Natural killer cell treated with Interleukin-12 subunit alpha and Interleukin-12 subunit beta and Interleukin-15 and Interleukin-18, amount 100 ng/mL, for 72 hours (primary cell): ENCODE measurements at places on chromosomes 5 and 9. TPM values are rescaled to one million over a fixed set of nuclear protein-coding genes. Genes with fewer than 3 reads are reported as not detected.
A peak's percentile ranks its signal among the peaks of the same experiment; 100 is the strongest.

GRCh38 chr5:62059960-62060359 lies 246.0 kb upstream of the KIF2A start:
- H3K27me3 ChIP-seq, result no peaks in the 10 kb centered on the region
- H3K4me1 ChIP-seq, result no peaks in the 10 kb centered on the region
- no peak for DNase-seq
- no peak overlapping the region for H3K4me3 ChIP-seq

DNA sequence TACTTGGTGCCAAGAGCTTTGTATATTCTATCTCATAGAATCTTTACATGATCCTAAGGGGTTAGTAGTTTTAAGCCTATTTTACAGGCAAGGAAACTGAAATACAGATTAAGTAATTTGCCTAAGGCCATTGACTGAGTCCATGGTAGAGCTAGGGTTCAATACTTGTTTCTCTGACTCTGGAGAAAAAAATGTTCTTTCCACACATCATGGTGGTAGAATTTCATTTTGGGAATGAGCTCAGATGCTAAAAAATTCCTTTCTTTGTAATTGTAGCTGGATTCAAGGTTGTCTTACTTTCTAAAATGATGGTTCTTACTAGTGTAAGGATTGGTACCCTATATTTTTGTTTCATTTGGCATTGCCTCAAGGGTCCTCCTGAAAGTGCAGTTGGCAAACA lies 86.0 kb downstream of the ANKRD55 start:
- H3K27ac ChIP-seq, result no peak overlapping the region
- H3K4me1 ChIP-seq, result peaks cover 8% of the 10 kb centered on the region
- H3K36me3 ChIP-seq, result no peaks in the 10 kb centered on the region
- H3K27me3 ChIP-seq, result peaks cover 7% of the 10 kb centered on the region
- no peak overlapping the region for H3K4me3 ChIP-seq
- DNase-seq, result no peak

- no peaks in the 10 kb centered on the region for H3K4me1 ChIP-seq
- H3K4me3 ChIP-seq, result no peak overlapping the region
- no peak for DNase-seq
- H3K27ac ChIP-seq, result no peak overlapping the region
- no peaks in the 10 kb centered on the region for H3K27me3 ChIP-seq
- peaks cover 4% of the 10 kb centered on the region for H3K36me3 ChIP-seq
Observed at GRCh38 chr5:19584131-19584530, 403.9 kb downstream of the CDH18 start.

- no peaks in the 10 kb centered on the region for H3K4me1 ChIP-seq
- no peaks in the 10 kb centered on the region for H3K36me3 ChIP-seq
- no peak for DNase-seq
- H3K27me3 ChIP-seq, result no peaks in the 10 kb centered on the region
- H3K4me3 ChIP-seq, result no peak overlapping the region
Observed at GRCh38 chr5:36683821-36684434, 77.5 kb downstream of the SLC1A3 start.

- no peak overlapping the region for H3K4me3 ChIP-seq
- H3K27ac ChIP-seq, result no peak overlapping the region
- no peaks in the 10 kb centered on the region for H3K4me1 ChIP-seq
- no peaks in the 10 kb centered on the region for H3K36me3 ChIP-seq
- no peak for DNase-seq
Observed at GRCh38 chr9:99451112-99451606, 229.1 kb downstream of the SEC61B start.

DNA sequence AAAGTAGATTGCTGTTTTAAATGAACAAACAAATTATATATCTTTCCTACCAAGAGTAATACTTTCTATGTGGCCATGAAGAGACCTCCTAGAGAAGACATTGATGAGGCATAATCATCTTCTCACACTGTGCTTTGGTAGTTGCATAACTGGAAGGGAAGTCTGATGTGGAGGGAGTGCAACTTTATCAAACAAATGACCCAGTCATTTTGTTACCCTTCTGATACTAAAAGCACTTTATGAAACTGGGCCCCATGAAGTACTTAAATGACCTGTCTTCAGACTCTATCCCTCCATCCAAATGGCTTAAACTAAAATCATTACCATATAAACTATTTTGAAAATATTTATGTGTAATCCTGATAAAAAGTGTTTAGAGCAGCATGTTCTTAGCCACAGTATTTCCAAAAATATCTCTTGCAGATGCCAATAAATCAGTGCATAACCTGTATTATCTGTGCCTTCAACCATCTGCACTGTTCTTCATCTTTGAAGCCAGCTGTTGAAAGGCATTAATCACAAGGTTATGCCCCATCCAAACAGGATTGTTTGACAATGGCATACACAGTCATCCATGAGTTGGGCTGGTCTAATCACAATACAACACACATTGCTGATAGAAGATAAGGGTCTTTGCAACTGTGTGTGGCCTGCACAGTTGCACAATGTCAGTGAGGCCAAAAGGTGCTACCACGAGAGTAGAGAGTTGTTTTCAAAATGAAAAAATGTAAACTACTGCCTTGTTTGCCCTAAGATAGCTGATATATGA lies 31.9 kb upstream of the MIER3 start:
- H3K36me3 ChIP-seq, result no peaks in the 10 kb centered on the region
- H3K27me3 ChIP-seq, result peaks cover 20% of the 10 kb centered on the region
- peaks cover 10% of the 10 kb centered on the region for H3K4me1 ChIP-seq

DNA sequence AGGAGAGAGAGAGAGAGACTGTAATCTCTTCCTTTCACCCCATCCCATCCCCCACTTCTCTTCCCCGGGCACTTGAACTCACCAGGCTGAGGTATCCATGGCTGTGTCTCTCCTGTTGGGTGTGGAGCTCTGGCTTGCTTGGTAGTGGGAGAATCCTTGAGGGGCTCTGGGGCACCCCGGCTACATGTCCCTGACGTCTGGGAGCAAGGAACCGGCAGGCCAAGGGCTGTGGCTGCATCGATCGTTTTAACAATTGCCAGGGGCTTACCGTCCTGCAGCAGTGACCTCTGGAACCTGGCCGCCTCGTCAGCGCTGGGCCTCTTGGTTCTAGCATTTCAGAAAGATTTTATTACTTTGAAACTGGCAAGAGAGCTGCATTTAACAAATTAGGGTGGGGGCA lies 30.0 kb downstream of the FGF18 start:
- H3K27me3 ChIP-seq, result peaks cover 31% of the 10 kb centered on the region
- H3K27ac ChIP-seq, result no peak overlapping the region
- H3K36me3 ChIP-seq, result no peaks in the 10 kb centered on the region
- no peak for DNase-seq
- H3K4me3 ChIP-seq, result no peak overlapping the region
- peaks cover 6% of the 10 kb centered on the region for H3K4me1 ChIP-seq

DNA sequence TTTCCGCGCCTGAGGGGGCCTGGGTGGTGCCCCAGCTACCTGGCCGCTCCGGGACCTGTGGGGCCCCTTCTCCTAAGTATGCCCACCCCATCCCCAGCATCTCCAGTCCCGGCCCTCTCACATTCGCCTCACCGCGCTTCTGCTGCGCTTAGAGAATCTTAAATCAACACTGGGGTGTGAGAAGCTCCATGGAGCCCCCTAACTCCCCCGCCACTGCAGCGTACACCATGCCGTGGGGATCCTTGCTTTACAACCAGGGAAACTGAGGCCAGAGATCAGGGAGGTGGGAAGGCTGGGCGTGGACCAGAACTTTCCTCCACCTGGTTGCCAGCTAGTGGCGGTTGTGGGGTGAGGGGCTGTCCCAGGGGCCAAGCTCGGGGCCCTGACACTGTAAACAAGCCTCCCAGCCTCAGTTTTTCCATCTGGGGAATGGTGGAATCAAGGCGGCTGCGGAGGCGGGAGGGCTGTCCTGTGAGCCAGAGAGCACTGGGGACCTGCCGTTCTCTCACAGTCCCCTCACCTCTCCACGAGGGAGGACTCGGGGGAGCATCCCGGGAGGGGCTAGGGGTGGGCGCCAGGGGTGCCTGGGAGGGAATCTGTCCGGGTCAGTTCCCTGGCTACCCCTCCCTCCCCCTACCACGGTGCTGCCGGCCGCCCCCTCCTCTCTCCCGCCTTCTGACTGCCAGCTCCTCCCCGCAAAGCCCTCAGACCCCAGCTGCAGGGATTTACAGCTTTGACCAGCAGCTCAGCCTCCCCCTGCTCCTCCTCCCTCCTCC lies 161.2 kb downstream of the C9orf50 start:
- DNase-seq, result no peak
- peak overlapping the region; percentile 74 for H3K4me3 ChIP-seq
- no peaks in the 10 kb centered on the region for H3K36me3 ChIP-seq
- H3K27ac ChIP-seq, result no peak overlapping the region

GRCh38 chr9:131943351-131943841 lies 136.3 kb downstream of the MED27 start:
- no peak for DNase-seq
- H3K4me1 ChIP-seq, result peaks cover 6% of the 10 kb centered on the region
- H3K27ac ChIP-seq, result no peak overlapping the region
- no peak overlapping the region for H3K4me3 ChIP-seq
- no peaks in the 10 kb centered on the region for H3K27me3 ChIP-seq

DNA sequence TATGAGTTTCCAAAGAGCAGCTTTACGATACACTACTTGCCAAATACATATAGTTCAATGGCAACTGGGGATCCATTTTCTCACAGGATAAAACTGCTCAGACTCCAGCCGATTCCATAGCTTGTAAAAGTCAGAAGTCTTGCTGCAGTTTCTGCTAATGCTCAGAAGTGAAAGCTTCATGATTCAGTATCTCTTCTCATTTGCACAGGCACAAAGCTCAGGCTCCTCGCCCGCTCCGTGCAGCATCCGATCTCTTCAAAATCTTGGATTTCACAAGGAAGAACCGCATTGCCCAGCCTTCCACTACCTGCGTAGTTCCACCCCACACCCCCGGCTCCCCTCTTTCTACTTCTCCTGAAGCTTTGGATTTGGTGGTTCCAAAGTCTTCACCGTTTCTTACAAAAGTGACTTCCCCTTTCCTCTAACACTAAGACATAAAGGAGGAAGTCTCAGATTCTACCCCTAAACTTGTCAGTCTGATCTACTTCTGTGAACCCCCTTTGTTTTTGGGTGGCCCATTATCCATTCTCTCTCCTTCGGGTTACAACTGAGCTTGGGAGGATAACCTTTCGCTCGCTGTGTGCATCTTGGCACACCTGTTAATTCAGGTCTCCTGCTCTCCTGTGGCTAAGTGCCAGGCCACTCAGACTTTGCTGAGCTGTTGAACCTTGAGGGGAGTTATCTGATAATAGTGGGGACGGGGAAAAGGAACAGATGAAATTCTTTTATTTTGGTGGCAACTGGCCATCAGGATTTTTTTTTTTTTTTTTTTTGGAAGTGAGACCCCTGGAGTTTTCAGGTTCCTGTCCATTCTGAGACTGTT lies 194.1 kb downstream of the GNA14 start:
- H3K36me3 ChIP-seq, result no peaks in the 10 kb centered on the region
- peak overlapping the region; percentile 28 for H3K4me3 ChIP-seq
- peaks cover 22% of the 10 kb centered on the region for H3K27me3 ChIP-seq
- no peak for DNase-seq

The ANKRD34B gene
- total RNA-seq, result not detected

The GFM2 gene
- 25.9 TPM for total RNA-seq

The BAAT gene
- not detected for total RNA-seq

The OTULIN gene
- total RNA-seq, result 135 TPM

The UBE2QL1 gene
- total RNA-seq, result not detected

The SGCD gene
- total RNA-seq, result not detected

The BTNL8 gene
- total RNA-seq, result not detected

The C5 gene
- 1.0 TPM for total RNA-seq

The PLCXD3 gene
- not detected for total RNA-seq

The TMEM203 gene
- total RNA-seq, result 43.9 TPM

The SREK1IP1 gene
- 19.9 TPM for total RNA-seq
